PC-3 (cell line): ENCODE measurements at places on chromosomes 6 and 20. TPM values are rescaled to one million over a fixed set of nuclear protein-coding genes. Genes with fewer than 3 reads are reported as not detected.

- H3K27me3 ChIP-seq, result no peaks in the 10 kb centered on the region
- peaks cover 9% of the 10 kb centered on the region for H3K4me1 ChIP-seq
- peak; percentile 62 for DNase-seq
- no peaks in the 10 kb centered on the region for H3K36me3 ChIP-seq
Measured at GRCh38 chr6:155194399-155194798, 69.4 kb upstream of the CLDN20 start.

CYP24A1 gene
- total RNA-seq, result 0.81 and 1.2 TPM in 2 replicates

TNF gene
- not detected in 2 replicates for total RNA-seq

DNA sequence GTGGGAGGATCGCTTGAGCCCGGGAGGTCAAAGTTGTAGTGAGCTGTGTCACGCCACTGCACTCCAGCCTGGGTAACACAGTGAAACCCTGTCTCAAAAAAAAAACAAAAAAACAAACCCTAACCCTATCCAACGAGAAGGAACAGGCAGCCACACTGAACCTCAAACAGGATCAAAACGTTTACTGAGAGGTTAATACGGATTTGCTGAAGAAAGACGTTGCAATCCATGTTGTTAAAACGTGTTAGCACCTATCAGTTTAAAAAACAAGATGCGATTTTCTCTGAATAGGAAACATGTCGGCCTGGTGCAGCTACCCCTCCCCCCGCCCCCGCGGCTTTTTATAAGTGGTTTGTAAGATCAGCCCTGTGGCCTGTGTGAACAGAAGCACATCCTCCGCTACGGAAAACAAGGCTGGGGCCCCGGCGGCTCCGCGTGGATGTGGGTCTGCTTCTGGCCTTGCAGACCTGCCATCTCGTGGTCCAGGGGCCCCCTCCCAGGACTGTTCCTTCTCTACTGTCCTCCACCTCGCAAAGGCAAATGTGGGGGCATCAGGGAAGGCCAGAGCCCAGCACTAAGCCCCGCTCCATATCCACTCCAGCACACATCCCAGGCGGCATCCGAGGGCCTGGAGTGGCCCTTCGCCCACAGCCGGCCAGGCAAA, 11.4 kb downstream of the SLC2A4RG start:
- no peaks in the 10 kb centered on the region for H3K36me3 ChIP-seq
- H3K27me3 ChIP-seq, result no peaks in the 10 kb centered on the region
- H3K4me3 ChIP-seq, result no peak overlapping the region
- H3K27ac ChIP-seq, result no peak overlapping the region
- no peak for DNase-seq

- H3K27me3 ChIP-seq, result no peaks in the 10 kb centered on the region
- no peak overlapping the region for H3K4me3 ChIP-seq
- H3K36me3 ChIP-seq, result no peaks in the 10 kb centered on the region
- H3K27ac ChIP-seq, result no peak overlapping the region
Measured at GRCh38 chr20:25042531-25043498, 15.1 kb downstream of the ACSS1 start.

DNA sequence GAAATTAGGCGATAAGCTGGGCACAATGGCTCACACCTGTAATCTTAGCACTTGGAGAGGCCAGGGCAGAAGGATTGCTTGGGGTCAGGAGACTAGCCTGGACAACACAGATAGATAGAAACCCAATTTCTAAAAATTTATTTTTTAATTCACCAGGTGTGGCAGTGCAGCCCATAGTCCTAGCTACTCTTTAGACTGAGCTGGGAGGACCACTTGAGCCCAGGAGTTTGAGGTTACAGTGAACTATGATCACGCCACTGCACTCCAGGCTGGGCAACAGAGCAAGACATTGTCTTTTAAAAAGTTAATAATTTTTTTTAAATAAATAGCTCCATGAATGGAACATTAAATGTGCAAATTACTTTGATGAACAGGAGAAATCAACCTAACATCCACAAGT, 8.2 kb downstream of the ZNF318 start:
- no peak overlapping the region for H3K27ac ChIP-seq
- DNase-seq, result no peak
- H3K27me3 ChIP-seq, result no peaks in the 10 kb centered on the region
- H3K4me1 ChIP-seq, result no peaks in the 10 kb centered on the region

- H3K27me3 ChIP-seq, result no peaks in the 10 kb centered on the region
- no peaks in the 10 kb centered on the region for H3K4me1 ChIP-seq
- H3K4me3 ChIP-seq, result no peak overlapping the region
- peaks cover 55% of the 10 kb centered on the region for H3K36me3 ChIP-seq
Measured at GRCh38 chr20:17617868-17618672, 48.2 kb downstream of the DSTN start.

DPPA5 gene
- total RNA-seq, result not detected in 2 replicates

GRCh38 chr6:41937861-41938574, 3.6 kb downstream of the CCND3 start:
- H3K27me3 ChIP-seq, result no peaks in the 10 kb centered on the region
- H3K27ac ChIP-seq, result no peak overlapping the region
- no peak overlapping the region for H3K4me3 ChIP-seq
- peaks cover 26% of the 10 kb centered on the region; the same call in 1 of the 2 replicates for H3K36me3 ChIP-seq
- DNase-seq, result no peak
- peaks cover 33% of the 10 kb centered on the region for H3K4me1 ChIP-seq

INSM1 gene
- 0.04 TPM in 1 of 2 replicates, not detected in the other for total RNA-seq

DNA sequence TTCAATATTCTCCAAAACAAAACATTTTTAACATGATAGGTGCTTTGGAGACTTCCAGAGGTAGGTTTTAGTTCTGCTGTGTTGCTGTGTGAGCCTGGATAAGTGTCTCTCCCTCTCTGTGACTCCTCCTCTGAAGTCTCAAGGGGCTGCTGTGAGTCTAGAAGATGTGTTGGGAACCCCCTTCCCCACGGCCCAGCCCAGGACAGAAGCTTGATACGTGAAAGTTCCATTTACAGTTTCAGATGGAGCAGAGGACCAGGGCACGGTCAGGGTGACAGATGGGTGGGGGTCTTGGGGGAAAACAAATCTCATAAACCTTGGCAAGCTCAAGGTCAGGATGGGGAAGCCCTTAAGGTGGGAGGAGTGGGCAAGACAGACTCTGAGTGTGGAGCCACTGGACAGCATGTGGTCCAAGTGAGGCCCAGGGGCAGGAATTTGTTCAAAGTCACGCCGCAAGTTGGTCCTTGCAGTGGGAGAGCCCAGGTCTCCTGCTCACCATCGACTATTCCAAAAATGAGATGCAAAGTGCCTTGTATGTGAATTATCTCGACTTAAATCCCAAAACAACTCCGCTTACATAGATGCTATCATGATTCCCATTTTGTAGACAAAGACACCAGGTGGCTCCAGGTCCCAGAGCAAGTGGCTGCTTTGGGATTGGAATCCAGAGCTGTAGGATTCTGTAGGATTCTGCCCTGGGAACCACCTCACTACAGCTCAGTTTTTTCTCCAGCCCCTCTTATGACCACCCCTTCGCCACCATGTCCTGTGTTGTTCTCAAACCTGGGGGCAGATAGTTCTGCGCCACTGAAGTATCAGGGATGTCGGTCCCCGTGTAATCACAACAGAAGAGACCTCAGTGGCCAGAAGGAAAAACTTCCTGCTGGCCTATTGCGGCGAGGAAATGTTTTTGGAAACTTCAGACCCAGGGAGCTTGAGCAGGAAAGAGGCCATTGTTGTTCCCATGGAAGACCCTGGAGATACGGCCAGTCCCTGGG, 1.9 kb downstream of the TGM2 start:
- H3K4me3 ChIP-seq, result peak overlapping the region; percentile 79
- peaks cover 32% of the 10 kb centered on the region for H3K36me3 ChIP-seq

PRKN gene
- not detected in 2 replicates for total RNA-seq

- DNase-seq, result peak; percentile 78
- H3K4me3 ChIP-seq, result no peak overlapping the region
- peaks cover 14% of the 10 kb centered on the region for H3K4me1 ChIP-seq
- peaks cover 1% of the 10 kb centered on the region; the same call in 1 of the 2 replicates for H3K36me3 ChIP-seq
- H3K27ac ChIP-seq, result peak overlapping the region; percentile 47
Measured at GRCh38 chr20:25508083-25508770, 77.1 kb downstream of the NINL start.

BAG2 gene
- 8.9 and 10.4 TPM in 2 replicates for total RNA-seq

- DNase-seq, result no peak
- no peaks in the 10 kb centered on the region for H3K27me3 ChIP-seq
Measured at GRCh38 chr6:43676962-43677606, 10.5 kb downstream of the MRPS18A start.

- no peaks in the 10 kb centered on the region for H3K27me3 ChIP-seq
- H3K36me3 ChIP-seq, result no peaks in the 10 kb centered on the region
- DNase-seq, result no peak
- no peaks in the 10 kb centered on the region for H3K4me1 ChIP-seq
- no peak overlapping the region for H3K4me3 ChIP-seq
- H3K27ac ChIP-seq, result no peak overlapping the region
Measured at GRCh38 chr6:5108536-5109150, 23.5 kb downstream of the PPP1R3G start.

DNA sequence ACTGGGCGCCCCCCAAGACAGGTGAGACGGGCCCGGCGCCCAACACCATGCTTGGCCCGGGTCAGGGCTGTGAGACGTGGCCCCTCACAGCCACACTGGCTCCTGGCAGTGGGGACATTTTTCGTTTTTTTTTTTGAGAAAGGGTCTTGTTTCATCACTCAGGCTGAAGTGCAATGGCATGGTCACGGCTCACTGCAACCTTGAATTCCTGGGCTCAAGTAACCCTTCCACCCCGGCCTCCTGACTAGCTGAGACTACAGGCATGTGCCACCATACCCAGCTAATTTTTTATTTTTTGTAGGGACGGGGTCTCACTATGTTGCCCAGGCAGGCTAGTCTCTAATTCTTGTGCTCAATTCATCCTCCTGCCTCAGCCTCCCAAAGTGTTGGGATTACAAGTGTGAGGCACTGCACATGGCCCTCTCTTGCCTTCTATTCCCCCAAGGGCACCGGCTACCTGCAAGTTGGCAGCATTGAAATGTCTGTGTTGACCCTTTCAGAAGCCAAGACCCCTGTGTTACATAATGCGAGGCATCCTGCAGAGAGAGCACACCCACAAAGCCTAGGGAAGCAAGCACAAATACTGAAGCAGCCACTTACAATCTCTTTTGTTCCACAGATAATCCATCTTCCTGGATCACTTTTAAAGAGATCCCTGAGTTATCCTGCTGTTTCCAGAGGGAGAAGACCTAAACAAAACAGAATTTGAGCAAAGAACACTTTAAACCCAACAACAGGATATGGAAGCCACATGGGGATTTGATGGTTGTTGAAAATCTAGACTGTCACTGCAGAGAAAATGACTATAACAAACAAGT, 57.5 kb upstream of the SLC4A11 start:
- H3K4me1 ChIP-seq, result no peaks in the 10 kb centered on the region
- H3K27me3 ChIP-seq, result no peaks in the 10 kb centered on the region
- no peak overlapping the region for H3K4me3 ChIP-seq
- no peak for DNase-seq
- no peak overlapping the region for H3K27ac ChIP-seq

EYA4 gene
- 10.0 and 11.6 TPM in 2 replicates for total RNA-seq

XKR7 gene
- total RNA-seq, result not detected in 2 replicates

- H3K27me3 ChIP-seq, result no peaks in the 10 kb centered on the region
- no peak overlapping the region for H3K4me3 ChIP-seq
- H3K27ac ChIP-seq, result no peak overlapping the region
- no peaks in the 10 kb centered on the region for H3K36me3 ChIP-seq
- peak; percentile 25 for DNase-seq
- H3K4me1 ChIP-seq, result no peaks in the 10 kb centered on the region
Measured at GRCh38 chr6:104642871-104643270, 216.8 kb downstream of the HACE1 start.

- H3K4me3 ChIP-seq, result no peak overlapping the region
- H3K27me3 ChIP-seq, result no peaks in the 10 kb centered on the region
- no peak overlapping the region for H3K27ac ChIP-seq
Measured at GRCh38 chr6:72316675-72317380, 305.0 kb upstream of the KCNQ5 start.

DNA sequence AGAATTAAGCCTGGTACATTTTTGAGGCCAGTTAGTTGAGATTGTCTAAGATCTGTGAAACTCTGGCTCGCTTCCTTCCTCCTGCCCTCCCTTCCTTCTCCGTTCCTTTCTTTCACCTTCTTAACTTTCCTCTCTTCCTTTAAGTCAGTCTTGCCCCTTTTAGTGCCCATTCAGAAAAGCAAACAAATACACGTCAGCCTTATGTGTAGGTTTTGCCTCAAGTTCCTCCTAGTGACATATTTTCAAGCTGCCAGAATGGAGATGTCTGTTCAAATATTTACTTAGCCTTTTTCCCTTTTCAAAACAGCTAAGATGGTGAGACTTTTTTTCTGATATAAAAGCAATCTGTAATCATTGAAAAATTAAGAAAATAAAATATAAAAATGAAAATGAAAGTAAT, 178.4 kb downstream of the FARS2 start:
- DNase-seq, result peak; percentile 78
- H3K4me1 ChIP-seq, result peaks cover 34% of the 10 kb centered on the region
- peak overlapping the region; percentile 72 for H3K27ac ChIP-seq
- H3K27me3 ChIP-seq, result no peaks in the 10 kb centered on the region
- H3K4me3 ChIP-seq, result no peak overlapping the region; the same call in 1 of the 2 replicates
- H3K36me3 ChIP-seq, result no peaks in the 10 kb centered on the region

GRCh38 chr6:135458051-135458450, 39.5 kb downstream of the AHI1 start:
- H3K4me3 ChIP-seq, result no peak overlapping the region
- H3K27me3 ChIP-seq, result no peaks in the 10 kb centered on the region
- no peak overlapping the region for H3K27ac ChIP-seq
- H3K36me3 ChIP-seq, result no peaks in the 10 kb centered on the region

GRCh38 chr6:168943231-168943905, 310.3 kb downstream of the THBS2 start:
- H3K4me3 ChIP-seq, result no peak overlapping the region
- H3K27me3 ChIP-seq, result peaks cover 47% of the 10 kb centered on the region; the same call in 1 of the 2 replicates
- no peaks in the 10 kb centered on the region for H3K36me3 ChIP-seq
- DNase-seq, result no peak

GRCh38 chr6:12715437-12715836, 1.1 kb upstream of the PHACTR1 start:
- no peak overlapping the region for H3K27ac ChIP-seq
- no peak for DNase-seq
- H3K4me3 ChIP-seq, result no peak overlapping the region

DNA sequence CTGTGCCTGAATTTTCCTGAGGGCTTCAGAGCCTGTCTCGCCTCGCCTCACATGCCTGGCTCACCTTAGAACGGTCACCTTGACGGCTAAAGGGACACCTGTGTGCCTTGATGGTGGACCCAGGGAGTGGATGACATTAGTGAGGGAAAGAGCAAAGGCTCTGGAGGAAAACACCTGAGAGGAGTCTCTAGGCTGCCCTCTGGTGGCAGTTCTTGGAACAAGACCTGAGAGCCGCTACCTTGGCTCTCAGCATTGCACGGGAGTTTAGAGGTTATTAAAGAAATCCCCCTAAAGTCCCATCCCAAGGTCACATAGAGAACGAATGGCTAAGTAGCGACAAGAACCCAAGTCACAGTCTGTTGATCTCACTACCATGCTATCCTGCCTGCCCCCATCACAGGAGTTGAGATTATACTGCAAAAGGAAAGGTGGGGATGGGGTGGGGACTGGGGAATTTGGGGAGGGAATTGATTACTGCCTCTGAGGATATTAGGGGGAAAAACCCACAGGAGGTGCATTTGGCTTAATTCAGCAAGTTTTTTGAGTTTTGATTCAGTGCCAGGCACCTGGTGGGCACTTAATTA, 7.9 kb upstream of the CDSN start:
- H3K27me3 ChIP-seq, result no peaks in the 10 kb centered on the region
- H3K4me1 ChIP-seq, result peaks cover 34% of the 10 kb centered on the region
- peak; percentile 85 for DNase-seq
- no peak overlapping the region for H3K27ac ChIP-seq
